ELR (cell line): ENCODE measurements at places on chromosomes 4 and X.

DNA sequence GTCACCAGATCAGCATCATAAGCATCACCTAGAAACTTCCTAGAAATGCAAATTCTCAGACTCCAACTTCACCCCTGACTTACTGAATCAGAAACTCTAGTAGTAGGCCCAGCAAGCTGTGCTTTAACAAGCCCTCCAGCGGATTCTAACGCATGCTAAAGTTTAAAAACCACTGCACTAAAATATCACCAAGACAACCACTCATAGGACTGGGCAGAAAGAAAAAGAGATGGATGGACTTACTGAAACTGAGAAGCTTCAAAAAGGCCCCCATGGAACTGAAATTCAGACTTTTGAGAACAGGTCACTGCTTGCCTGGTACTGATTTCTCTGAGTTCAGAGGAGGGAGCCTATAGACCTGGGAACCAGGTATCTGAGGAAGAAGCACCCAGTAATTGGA is 40.1 kb downstream of the FAM241A start:
- no peak for DNase-seq

DNA sequence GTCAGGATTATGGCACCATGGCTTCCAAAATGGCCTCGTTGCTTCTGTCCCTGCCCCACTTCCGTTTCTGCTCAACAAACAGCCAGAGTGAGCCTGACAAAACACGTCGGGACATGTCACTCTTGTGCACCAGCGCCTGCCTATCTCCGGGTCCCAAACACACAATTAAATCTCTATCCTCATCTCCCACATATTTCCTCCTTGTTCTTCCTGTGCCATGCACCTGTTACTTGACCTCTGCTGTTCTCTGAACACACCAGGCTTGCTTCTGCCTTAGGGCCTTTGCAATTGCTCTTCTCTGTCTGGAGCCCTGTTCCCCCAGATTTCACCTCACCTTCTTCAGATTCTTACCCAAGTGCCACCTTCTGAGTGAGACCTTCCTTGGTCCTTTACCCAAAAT is 12.7 kb upstream of the CD38 start:
- no peak for DNase-seq

DNA sequence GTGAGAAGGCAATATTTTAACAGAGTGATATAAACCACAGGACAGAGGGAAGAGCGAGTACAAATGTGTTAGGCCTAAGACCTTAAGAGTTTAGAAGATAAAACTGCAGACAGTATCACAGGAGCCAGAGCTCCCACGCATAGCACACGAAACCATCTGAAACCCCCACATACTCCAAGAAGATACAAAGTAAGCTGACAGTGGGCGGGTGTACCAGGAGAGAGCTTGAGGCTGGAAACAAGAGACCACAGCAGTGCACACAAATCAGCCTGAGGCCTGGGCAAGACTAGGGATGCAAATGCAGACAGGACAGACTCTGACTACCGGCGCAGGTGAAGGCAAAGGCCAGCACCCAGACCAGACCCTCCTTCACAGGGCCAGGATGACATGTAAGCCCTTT is 54.1 kb upstream of the ARHGAP24 start:
- no peak for DNase-seq

DNA sequence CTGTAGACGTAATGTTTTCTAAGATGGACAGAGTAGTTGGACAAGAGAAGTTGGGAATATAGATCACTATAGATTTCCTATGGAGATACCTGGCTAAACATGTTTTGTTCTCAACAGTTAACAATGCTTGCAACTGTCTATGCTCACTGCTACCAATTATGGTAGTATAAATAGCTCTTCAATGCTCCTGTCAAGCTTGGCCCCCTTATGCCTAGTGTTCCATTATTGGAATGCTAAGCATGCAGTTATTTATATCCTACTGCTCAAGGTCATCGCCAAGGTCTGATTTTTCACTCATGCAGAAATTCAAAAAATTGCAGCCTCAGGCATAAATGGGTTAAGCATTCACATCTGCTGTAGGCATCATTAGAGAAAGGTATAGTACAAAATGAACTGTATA is 519.0 kb downstream of the IL15 start:
- DNase-seq = no peak

DNA sequence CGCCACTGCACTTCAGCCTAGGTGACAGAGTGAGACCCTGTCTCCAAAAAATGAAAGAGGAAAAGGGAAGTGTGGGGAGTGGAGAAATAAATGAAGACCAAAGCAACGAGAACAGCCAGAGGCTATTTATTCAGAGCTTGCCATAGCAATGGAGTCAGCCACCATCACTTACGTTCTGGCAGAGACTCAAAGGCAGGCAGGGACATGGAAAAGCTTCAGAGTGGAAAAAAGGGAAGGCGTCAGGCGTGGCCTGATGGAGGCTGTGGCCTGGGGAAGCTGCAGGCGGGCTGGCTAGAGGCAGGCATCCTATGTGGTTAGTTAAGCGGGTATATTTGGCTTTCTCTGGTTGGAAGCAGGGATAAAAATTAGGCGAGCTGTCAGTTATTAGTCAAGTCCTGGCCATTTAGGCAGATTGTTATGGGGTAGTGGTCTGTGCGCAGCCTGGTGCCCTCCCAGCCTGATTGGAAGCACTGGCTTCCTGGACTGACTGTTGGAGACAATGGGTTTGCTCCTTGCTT is 73.3 kb downstream of the DCTD start:
- no peak for DNase-seq

- DNase-seq = peak; percentile 52
Measured at GRCh38 chr4:20265726-20266125, 14.0 kb downstream of the SLIT2 start.

DNA sequence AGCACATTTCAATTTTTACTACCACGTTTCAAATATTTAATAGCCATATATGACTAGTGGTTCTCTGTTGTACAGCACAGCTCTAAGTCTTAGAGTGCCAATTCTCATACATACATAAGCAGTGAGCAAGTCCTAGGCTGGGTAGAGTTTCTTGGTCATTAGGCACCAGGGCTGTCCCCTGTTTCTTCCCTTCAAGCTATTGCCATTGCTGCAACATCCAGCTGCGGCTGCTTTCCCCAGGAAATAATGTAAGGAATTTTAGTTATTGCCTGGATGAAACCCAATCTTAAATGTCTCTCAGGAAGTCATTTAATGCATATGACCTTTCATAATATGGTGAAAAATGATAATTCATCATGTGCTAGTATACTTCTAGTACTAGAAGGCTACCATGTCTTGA is 74.1 kb upstream of the PPP3CA start:
- no peak for DNase-seq

GRCh38 chr4:48467442-48467841 is 15.7 kb upstream of the SLC10A4 start:
- DNase-seq = no peak

- DNase-seq = no peak
Measured at GRCh38 chr4:97910005-97910404, 233.3 kb downstream of the STPG2 start.

- no peak for DNase-seq
Measured at GRCh38 chr4:163958751-163959150, 464.3 kb downstream of the TMA16 start.

GRCh38 chr4:105751718-105752299 is 43.2 kb downstream of the GSTCD start:
- DNase-seq = no peak

DNA sequence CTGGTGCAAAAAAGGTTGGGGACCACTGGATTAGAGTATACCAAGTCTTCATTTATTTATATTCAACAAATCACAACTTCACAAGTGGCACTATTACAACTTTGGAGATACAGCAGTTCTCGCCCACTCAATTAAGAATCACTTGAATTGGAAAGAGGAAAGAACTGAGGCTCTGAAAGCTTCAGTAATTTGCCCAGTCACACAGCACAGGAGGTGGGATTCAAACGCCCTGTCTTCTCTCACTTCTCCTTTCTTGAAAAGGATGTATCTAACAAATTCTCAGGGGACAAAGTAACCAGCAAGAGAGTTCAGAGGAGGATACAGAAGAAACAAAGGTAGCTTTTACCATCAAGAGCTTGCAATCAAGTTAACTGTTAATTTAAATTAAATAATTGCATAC is 12.4 kb downstream of the SMIM14 start:
- no peak for DNase-seq
